ENCODE measurements at places on chromosomes 3 and 15.

GRCh38 chr3:136708333-136708985 is 43.7 kb downstream of the STAG1 start:
- peak; percentile 71 for DNase-seq

- no peak for DNase-seq
These were observed 56.5 kb upstream of the GPD1L start for GRCh38 chr3:32049916-32050315.

- peak; percentile 19 for DNase-seq
These were observed 397.5 kb upstream of the ATP10A start for GRCh38 chr15:26260517-26261133.

DNA sequence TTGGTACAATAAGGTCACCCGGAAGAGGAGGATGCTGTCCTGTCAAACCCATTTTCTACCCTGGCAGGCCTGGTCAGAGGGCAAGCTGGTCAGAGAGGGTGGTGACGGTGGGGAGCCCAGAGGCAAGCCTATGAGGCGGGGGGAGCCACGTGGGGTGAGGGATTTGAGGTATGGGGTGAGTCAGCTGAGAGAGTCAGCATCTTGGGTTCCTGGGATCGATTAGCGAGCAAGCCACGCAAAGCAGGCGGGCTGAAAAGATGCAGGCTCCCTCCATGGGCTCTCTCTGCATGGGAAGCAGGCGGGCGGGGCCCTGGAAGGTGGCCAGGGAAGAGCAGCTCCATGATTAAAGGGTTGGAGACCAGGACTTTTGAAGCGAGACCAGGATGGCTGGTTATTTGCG is 48.1 kb downstream of the MAGEF1 start:
- DNase-seq, result no peak

DNA sequence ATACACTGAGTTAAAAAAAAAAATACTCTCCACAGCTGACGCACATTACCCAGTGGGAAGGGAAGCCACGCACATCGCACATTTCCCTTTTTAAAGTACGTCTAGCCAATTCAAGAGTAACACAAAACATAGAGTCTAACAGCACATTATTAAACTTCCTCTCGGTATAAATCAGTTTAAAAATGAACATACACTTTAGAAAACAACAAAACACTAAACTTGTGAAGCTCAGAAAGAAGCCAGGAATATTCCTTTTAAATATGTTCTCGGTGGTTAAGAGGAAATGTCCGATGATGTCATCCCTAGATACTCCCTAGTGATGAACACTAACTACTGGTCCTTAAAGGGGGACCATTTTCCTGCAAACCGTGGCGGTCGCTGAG is 721 bp downstream of the MYEF2 start:
- DNase-seq, result peak; percentile 10

DNA sequence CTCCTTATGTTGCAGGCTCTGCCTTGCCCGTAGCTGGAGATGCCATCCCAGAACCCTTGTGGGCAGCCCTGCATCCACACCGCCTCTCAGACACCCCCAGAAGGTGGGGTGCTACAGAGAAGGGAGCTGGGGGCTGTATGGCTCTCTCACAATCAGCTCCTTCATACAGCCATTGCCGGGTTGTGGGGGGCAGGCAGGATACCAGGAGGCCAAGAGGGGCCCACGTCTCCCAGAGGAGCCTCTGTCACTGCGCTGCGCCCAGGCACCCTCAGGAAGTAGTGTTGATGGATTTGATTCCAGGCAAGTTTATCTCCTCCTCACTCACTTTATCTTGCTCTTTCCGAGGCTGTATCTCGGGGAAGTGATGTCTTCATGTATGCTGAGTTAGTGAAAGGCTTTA is 171.6 kb downstream of the CHDH start:
- DNase-seq, result no peak

- peak; percentile 52 for DNase-seq
These were observed 68.4 kb downstream of the CRTC3 start for GRCh38 chr15:90598031-90598577.

DNA sequence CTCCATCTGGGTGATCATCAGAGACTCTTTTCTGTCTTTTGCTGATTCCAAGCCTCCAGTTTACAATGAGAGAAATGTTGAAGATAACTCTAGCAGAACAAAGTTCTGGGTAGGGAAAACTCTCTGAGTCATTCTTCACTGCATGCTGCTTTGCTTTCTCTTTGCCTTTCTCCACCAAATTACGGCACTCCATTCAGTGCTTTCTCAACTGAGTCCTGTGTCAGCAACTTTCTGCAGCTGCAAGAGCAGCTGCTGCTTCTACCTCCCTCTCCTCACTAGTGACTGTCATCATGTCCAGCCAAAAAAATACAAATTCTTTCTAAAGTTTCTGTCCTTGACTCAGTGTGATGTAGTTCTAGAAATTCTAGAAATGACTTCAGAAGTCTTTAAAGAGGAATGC is 953.8 kb downstream of the IGSF11 start:
- DNase-seq, result no peak

DNA sequence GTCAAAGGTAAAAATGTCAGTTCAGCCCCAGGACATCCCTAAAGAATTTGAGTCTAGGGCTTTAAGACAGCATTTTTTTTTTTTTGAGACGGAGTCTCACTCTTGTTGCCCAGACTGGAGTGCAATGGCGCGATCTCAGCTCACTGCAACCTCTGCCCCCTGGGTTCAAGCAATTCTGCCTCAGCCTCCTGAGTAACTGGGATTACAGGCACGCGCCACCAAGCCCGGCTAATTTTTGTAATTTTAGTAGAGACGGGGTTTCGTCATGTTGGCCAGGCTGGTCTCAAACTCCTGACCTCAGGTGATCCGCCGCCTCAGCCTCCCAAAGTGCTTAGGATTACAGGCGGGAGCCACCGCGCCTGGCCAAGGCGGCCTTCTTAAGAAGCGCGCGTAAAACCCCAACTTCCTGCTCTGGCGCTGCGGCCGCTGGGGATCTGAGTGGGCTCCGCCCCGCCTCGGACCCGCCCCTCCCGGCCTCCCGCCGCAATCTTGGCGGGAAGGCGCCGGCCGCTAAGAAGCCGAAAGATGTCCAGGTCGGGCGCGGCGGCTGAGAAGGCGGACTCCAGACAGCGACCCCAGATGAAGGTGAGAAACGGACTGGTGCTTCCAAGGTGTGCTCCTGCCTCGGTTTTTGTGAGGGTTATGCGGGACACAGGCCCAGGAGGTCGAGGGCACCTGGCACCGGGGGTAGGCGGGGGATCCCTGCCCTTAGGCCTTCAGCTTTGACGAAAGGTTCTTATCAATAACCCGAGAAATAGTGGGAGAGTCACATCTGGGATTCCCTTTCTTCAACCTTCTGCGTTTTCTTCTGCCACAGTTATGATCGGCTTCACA is at the start of gene WDR76:
Gene WDR76, plus strand, starts transcription at position 495 of the 834 bp plus-strand sequence. Its CDS starts 31 bp downstream, at position 526.
- DNase-seq, result peak; percentile 85

GRCh38 chr3:37722477-37722876 is 139.2 kb upstream of the CTDSPL start:
- no peak for DNase-seq

GRCh38 chr15:32659340-32660155 is 18.0 kb downstream of the SCG5 start:
- DNase-seq, result no peak

DNA sequence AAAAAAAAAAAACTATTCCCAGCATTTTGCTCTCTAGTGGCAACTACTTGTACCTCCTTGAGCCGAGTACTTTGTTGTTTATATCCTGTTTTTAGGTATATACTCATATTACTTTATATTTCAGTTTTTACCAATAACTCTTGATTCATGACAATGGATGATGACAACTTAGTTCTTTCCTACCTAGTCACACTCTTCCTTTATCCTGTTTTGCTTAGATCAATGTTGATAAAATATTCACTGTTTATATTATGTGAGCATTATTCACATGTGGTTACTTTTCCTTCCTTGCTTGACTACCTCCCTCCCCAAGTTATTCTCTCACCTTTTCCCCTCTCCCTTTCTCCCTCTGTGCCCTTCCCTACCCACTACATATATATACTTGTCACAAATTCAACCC is 53.7 kb downstream of the NKIRAS1 start:
- no peak for DNase-seq

- no peak for DNase-seq
These were observed 29.9 kb downstream of the IGSF10 start for GRCh38 chr3:151430821-151431484.

- no peak for DNase-seq
These were observed 41.7 kb upstream of the CAPN7 start for GRCh38 chr3:15164340-15164739.

DNA sequence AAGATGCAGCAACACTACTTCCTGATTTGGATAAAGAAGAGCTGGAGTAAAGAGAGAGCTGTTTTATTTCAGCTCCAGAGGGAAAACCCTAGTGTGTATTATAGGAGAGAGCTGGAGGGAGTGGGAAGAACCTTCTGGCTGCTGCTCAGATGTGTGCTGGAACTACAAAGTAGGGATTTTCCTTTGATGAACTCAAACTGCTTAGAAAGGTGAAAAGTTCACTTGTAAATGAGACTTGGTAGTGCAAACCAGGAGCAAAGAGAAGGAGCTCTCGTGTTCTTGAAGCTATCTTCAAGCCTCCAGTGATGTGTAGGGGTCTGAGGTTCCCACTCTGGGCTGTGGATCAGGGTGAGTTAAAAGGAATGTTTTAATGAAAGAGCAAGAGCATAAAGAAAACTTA is 110.4 kb downstream of the EDEM1 start:
- DNase-seq, result peak; percentile 10

DNA sequence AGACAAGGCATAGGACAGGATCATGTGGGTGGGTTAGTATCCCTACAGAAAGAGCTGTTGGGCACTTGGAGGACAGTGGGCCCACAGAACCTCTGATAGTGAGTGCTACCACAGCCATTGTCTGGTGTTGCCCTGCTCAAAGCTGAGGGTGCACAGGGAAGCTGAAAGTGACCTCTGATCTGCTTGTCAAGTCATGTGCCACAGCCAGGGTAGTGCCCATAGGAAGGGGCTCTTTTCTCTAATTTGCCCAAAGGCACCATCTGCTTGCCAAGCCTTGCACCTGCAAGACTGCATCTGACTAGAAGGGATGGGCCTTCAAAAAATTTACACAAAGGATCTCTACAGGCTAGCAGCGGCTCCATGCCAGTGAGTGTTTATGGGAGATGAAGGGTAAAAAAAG is 87.4 kb upstream of the GSK3B start:
- no peak for DNase-seq

DNA sequence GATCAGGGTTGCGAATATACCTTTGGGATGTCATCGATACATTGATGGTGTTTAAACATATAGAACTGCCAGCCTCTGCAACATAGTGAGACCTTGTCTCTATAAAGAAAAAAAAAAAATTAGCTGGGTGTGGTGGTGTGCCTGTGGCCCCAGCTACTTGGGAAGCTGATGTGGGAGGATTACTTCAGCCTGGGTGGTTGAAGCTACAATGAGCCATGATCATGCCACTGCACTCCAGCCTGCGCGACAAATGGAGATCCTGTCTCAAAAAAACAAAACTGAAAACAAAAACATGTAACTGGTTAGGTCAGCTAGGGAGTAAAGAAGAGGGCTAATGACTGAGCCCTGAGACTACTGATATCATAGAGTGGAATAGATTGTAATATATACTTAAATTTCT is 30.7 kb upstream of the MGA start:
- peak; percentile 93 for DNase-seq

DNA sequence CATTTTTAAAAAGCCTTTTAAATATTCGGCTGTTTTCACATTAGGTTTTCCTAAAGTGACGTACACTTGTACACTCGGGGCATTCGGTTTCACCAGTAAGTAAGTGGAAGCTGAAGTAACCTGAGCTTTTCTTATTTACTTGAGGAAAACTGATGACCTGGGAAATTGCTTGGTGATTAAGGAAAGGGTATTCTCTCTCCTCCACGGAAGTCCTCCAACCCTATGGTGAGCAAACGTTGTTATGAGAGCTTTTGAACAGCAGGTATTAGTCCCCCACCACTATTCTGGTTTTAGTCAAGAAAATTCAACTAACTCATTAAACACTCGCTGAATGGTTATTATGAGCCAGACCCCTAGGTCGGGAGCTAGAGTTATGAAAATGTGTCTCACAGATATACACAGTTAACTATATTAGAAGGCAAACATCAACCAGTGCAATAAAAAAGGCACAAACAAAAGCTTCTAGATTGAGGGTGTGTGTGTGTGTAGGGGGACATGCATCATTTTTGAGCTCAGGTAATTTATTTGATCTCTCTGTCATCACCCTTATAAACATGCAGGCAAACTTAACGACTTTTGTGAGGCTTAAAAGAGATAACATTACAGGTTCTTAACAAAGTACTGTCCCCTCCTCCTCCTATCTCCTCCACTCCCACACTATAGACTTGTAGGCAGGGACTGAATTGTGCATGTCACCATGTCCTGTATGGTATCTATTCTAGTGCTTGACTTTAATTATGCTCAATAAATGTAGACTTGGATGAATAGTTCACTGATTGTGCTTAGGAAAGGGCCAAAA is 143.3 kb upstream of the MB21D2 start:
- DNase-seq, result no peak

GRCh38 chr15:84598993-84599392 is 1.8 kb upstream of the ZSCAN2 start:
- peak; percentile 41 for DNase-seq

GRCh38 chr3:50162034-50162883 is 7.1 kb downstream of the SEMA3F start:
- DNase-seq, result no peak

GRCh38 chr3:11909726-11910125 is 63.0 kb upstream of the TAMM41 start:
- no peak for DNase-seq

DNA sequence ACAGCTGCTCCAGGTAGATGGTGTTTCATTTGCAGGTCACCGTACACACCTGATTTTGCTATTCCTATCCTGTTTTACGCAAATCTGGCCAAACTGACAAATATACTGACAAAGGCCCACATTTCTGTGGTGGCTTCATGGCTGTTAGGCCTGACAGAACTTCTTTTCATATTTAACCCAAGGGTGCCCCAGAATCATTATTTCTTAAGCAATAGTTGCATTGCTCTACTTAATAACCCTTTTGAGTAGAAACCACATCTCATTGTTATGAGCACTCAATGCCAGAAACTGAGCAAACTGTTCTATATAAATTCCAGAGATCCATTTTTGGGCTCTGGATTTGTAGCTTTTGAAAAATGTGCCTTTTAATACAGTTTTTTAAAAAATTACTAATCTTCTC is 19.4 kb downstream of the ASTE1 start:
- DNase-seq, result no peak

GRCh38 chr15:67880651-67881182 is 40.9 kb upstream of the RNU6-1 start:
- DNase-seq, result peak; percentile 82

GRCh38 chr3:21859124-21860081 is 108.4 kb upstream of the ZNF385D start:
- no peak for DNase-seq

GRCh38 chr15:65902373-65902772 is 33.1 kb downstream of the RAB11A start:
- DNase-seq, result peak; percentile 92

Measured in inflammatory macrophage treated with lipopolysaccharide for 4 hours (primary cell).